Naive thymus-derived CD8-positive, alpha-beta T cell (primary cell): ENCODE measurements at places on chromosomes 12 and 14.
A peak's percentile ranks its signal among the peaks of the same experiment; 100 is the strongest.

DNA sequence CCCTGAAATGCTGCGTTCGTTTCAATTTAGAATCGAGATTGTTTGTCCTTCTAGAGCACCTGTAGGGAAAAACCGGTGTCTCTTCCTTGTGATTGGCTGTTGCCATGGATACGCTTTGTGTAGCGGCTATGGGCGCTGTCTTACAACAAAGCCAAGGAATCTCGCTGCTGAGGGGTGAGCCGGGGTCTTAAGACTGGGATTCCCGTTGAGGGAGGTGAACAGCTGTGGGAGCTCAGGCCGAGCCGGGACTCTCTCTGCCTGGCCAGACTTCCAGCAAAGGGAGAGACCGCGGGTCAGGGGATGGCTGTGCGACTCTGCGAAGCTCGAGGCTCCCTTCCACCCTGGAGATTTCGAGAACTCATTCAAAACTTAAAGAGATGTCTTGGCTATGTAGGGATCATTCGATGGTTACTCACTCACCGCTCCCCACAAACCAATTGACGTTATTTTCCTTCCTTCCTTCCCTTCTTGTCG, at the start of the genes LRRIQ1 and TSPAN19:
TSS of gene LRRIQ1 (plus strand) at position 118 of the 474 bp plus-strand sequence. CDS start 1,826 bp downstream, outside the sequence.
TSS of gene TSPAN19 (minus strand) at position 44 of the 474 bp plus-strand sequence. CDS start 6,331 bp downstream, outside the sequence.
- DNase-seq, result no peak

DNA sequence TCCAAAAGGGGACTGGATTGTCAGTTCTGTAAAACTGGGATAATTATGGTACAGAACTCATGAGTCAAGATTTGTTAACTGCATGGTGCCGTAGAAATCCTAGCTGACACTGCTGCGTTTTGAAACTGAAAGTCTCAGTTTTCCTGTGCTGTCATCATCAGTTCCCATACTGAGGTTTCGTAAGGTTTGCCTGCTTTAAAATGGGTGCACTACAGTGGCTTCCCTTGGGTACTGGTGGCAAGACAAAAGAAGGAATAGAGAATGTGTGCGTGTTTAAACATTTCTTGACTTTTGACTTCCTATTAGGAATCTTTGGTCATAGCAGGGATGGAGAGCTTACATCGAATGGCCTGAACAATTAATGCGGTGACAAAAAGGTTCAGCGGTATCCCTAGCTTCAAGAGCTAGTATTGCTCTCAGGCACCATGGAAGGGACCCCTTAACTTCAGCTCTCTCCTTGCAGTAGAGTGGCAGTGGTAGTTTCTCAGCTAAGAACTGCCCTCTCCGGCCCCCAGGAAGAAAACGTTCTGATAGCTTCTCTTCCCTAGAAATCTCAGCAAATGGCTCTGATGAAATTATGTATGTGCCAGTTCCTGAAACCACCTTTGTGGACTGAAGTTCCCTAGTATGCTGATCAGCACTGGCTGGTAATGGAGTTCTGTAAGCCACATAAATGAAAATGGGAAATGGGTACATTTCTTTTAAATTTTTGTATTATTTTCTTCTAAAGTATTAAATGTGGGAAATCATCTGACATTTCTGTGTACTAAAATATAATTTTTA, 28.9 kb downstream of the ANO6 start:
- DNase-seq, result no peak

- no peak for DNase-seq
These were observed 154.2 kb downstream of the PLCZ1 start for GRCh38 chr12:18583655-18584054.

GRCh38 chr12:674272-674781, 11.1 kb upstream of the NINJ2 start:
- DNase-seq, result peak; percentile 42

- no peak for DNase-seq
These were observed 69.5 kb downstream of the SLC15A4 start for GRCh38 chr12:128754275-128754674.

DNA sequence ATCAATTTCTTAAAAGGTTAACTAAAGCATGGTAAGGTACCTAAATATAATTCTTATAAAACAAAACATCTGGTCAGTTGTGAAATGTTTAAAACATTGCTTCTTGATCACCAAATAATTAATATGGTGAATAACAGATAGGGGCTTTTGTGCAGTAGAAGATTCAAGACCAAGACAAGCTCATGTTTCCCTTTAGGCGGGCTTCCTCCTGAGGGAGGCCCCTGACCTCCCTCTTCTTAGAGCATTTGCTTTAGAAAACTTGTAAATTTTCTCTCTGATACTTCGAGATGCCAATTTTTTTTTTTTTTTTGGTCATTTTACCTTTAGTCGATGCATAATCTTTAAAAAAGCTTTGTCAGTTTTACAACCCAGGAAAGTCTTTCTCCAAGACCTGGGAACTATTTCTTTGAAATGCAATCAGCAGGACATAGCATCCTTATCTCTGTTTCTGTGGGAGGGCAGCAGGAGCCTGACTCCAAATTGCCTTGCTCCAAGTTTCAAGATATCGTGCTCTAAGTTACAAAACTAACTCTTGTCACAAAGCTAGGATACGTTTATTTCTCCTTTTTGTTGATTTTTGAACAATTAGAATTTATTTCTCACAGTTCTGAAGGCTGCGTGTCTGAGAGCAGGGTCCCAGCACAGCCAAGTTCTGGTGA, 66.6 kb upstream of the BICD1 start:
- no peak for DNase-seq

GRCh38 chr12:94074980-94075629, 73.3 kb upstream of the PLXNC1 start:
- no peak for DNase-seq

- peak; percentile 90 for DNase-seq
These were observed 6.6 kb downstream of the BRF1 start for GRCh38 chr14:105294142-105294597.

GRCh38 chr14:62062645-62063044, 300.4 kb downstream of the SNAPC1 start:
- DNase-seq, result no peak

DNA sequence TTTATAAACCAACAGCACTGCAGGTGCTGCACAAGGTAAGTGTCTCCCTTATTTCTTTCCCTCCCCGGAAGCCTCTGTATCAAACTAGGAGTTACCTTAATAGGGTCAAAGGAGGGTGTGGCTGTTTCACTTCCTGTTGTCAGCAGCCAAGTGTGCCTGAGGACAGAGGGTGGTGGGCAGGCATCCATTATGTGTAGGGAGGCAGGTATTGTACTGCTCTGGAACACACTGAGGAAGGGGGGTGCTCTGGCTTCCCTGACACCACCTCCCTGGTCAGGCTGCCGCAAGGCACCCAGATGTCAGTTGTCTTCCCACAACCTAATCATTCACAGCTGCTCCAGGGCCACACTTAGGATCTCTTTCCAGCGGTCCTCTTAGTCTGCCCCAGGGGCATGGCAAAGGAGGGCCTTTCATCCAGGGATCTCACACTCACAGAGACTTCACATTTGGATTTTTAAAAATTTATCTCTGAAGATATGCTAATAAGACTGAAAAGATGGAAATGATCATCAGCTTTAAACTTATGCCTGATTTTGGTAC, 132.0 kb upstream of the ARHGAP5 start:
- no peak for DNase-seq

DNA sequence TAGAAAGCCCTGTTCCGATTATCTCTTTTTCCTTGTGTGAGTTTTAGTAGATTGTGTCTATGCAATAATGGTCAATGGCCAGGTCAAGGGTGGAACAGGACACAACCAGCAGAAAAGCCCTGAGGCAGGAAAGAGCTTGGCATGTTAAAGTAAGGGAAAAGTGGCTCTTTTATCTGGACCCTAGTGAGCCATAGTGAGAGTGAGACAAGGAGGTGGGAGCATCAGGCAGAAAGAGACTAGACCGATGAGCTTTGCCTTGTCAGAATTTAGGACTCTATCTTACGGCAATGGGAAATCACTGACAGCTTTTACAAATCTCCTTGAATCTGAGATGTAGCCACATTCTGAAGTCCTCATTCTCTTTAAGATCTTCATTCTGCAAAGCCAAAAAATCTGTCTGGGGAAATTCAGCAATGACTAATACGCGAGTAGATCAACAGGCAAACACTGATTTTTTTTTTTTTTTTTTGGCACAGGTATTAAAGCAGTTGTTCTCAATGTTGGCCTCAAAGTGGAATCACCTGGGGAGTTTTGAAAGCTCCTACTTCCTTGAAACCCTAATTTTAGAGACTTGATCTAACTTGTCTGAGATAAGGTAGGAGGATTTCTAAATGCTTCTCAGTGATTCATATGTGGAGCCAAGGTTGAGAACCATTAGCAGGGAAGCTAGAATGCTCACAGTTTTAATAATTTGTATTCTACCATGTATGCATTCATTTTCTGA, 33.9 kb downstream of the TMEM19 start:
- no peak for DNase-seq

DNA sequence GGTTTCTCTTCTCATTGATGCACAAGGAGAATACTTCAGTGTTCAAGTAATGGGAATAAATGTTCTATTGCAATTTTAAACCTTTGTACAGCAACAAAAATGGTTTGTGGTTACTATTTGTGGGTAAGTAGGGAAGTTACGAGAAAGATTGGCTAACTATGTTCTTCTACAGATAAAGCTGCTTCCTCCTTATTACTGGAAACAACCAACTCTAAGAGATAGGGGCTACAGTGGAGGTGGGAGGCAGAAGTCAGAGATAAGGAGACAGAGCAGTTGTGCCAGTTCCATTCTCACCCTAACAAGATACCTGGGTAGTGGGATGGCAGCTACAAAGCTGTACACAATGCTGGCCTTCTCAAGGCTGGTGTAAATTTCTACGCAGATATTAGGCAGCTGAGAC, 16.2 kb downstream of the NOXRED1 start:
- DNase-seq, result no peak

GRCh38 chr12:101727098-101727497, 12.2 kb downstream of the SYCP3 start:
- DNase-seq, result no peak

DNA sequence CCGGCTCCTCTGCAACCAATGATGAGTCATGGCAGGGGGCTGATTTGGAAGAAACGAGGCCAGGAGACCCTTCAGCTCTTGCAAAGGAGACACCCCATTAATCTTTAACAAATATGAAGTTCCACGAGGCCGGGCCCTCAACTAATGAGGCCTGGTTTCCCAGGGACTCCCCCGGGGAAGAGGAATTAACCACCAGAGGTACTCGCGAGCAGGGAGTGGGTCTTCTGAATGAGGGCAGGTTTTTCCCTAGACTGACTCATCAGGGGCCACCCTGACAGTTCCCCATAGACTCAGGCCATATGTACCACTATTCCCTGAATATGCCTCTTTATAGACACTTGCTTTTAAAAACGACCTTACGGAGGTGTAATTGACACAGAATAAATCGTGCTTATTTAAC, 150.7 kb upstream of the LHX5 start:
- no peak for DNase-seq

DNA sequence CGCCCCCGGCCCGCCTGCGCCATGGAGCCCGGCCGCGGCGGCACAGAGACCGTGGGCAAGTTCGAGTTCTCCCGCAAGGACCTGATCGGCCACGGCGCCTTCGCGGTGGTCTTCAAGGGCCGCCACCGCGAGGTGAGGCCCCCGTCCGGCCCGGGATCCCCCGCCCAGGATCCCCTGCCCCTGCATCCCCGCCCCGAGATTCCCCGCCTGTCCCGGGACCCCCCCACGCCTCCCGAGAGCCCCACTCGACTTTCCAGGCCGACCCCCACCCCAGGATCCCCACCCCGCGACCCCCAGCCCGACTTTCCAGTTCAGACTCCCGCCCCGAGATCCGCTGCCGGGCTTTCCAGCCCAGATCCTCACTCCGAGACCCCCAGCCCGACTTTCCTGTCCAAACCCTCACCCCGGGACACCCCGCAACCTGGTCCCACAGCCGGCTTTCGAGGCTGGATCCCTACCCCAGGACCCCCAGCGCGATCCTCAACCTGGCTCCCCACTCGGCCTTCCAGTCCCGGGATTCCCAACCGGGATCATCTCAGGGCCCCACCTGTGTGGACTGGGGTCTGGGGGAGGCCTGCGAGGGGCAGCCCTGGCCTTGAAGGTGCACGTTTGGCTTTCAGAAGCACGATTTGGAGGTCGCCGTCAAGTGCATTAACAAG, 688 bp downstream of the ULK1 start:
- no peak for DNase-seq

- DNase-seq, result no peak
These were observed 129.0 kb upstream of the WSCD2 start for GRCh38 chr12:108000111-108000510.

GRCh38 chr12:101604132-101604531, 9.4 kb downstream of the MYBPC1 start:
- DNase-seq, result no peak

GRCh38 chr12:54984658-54985376, at the start of gene TESPA1:
Gene TESPA1, minus strand, starts transcription at chr12:54984762. Its CDS starts 10,200 bp downstream, at chr12:54974562.
- DNase-seq, result peak; percentile 57

- peak; percentile 14 for DNase-seq
These were observed 221.9 kb downstream of the PELI2 start for GRCh38 chr14:56339855-56340701.

DNA sequence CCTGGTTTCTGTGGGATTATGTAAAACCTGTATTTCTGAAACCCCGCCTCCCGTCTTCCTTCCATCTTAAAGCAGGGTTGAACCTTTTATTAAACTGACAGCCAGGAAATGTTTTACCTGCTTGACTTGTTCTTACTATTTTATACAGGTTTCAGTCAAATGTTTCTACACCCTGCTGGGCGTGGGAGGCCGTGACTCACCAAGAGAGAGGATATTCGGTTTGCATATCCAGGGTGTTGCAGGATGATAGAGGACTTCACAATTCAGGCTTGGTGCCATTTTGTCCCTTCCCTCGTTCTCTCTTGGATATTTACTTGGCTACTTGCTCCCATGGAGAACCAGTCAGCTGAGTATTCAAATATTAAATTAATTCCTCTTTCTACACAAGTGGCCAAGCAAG, 69.7 kb downstream of the ARF6 start:
- DNase-seq, result no peak

DNA sequence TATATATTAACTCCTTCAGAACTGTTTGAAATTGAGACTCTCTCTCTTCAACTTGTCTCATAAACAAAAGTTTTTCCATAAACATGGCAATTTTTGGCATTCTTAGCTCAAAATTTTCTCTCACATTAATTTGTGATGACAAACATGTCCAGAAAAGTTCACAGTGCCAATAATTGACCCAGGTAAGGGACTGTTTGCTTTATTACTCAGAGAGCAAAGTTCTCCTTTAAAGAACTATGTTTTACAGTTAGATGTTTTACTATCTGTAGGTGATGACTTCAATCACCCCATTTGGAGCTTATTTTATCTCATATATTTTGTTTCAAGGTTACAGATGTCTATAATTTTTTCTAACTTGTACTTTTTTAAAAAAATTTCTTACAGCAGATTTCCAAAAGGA, 855.6 kb downstream of the SLC16A7 start:
- DNase-seq, result no peak

GRCh38 chr12:42056130-42056529, 88.5 kb downstream of the GXYLT1 start:
- DNase-seq, result no peak

DNA sequence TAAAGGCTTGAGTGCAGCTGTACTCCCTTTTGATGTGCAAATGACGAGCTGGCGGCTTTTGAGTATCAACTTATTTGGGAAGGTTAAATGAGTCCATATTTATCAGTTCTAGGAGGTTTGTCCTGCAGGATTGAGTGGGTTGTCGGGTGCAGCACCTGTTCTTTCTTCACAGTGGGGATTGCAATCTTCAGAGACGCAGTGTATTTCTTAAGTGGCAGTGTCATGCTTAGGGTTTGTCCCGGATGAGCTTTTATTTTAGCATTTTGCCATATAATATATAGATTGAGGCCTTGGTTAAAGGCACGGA, 1.2 kb downstream of the FUT8 start:
- DNase-seq, result no peak

GRCh38 chr12:42568952-42569915, 20.3 kb downstream of the PRICKLE1 start:
- no peak for DNase-seq

GRCh38 chr12:78981-79380, 12.4 kb downstream of the IQSEC3 start:
- DNase-seq, result no peak

GRCh38 chr12:49949866-49950265, 671 bp upstream of the AQP2 start:
- no peak for DNase-seq
